Mesothelial cell of epicardium (in vitro differentiated cells): ENCODE measurements at places on chromosomes 3 and 15.

- no peak overlapping the region for H3K4me3 ChIP-seq
- H3K36me3 ChIP-seq: peaks cover 4% of the 10 kb centered on the region
- H3K27me3 ChIP-seq: no peaks in the 10 kb centered on the region
- DNase-seq: no peak
- H3K27ac ChIP-seq: peak overlapping the region; percentile 97
- H3K4me1 ChIP-seq: peaks cover 41% of the 10 kb centered on the region
Measured at GRCh38 chr3:71585887-71586809, 2.6 kb upstream of the FOXP1 start.

GRCh38 chr15:59668556-59668955, 11.2 kb upstream of the GTF2A2 start:
- no peaks in the 10 kb centered on the region for H3K27me3 ChIP-seq
- no peak for DNase-seq
- H3K27ac ChIP-seq: no peak overlapping the region
- H3K36me3 ChIP-seq: peaks cover 29% of the 10 kb centered on the region
- no peak overlapping the region for H3K4me3 ChIP-seq

DNA sequence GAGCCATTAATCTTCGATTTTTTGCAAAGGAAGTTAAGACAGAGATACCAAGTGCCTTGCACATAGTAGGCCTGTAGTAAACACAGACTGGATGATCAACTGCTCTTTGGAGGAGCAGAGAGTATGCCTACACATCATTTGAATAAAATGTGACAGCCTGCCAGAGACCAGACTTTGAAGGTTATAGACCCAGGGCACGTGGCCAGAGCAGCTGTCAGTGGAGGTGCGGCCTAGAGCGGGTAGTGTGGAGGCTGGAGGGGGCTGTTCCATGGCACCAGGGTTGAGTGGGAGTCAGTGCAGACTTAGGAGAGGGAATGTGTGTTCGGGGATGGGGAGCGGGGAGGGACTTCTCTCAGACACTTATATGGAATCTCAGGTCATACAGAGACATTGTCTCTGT, 80.8 kb downstream of the SMAD3 start:
- no peak for DNase-seq
- H3K36me3 ChIP-seq: no peaks in the 10 kb centered on the region
- no peaks in the 10 kb centered on the region for H3K27me3 ChIP-seq
- no peak overlapping the region for H3K4me3 ChIP-seq
- H3K4me1 ChIP-seq: peaks cover 77% of the 10 kb centered on the region

DNA sequence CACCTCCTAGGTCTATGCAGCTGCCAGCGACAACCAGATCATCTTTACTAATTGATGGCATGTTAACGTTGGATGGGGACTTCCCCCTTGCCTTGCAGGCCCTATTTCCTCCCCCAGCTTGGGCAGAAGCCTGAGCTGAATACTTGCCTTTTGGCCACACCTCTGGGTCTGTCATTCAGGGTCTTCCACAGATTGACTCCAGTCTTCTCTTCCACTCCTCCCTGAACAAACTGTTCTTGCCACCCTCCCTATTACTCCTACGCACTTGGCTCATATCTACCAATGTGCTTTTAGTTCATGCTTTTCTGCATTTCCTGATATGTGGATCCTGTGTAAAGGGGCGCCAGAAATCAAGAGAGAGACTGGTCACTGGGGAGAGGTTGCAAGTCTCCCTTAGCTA, 73.5 kb downstream of the DNASE1L3 start:
- peaks cover 71% of the 10 kb centered on the region for H3K36me3 ChIP-seq
- H3K27ac ChIP-seq: no peak overlapping the region
- no peak overlapping the region for H3K4me3 ChIP-seq
- no peak for DNase-seq

GRCh38 chr15:36156879-36157427, 422.5 kb upstream of the CDIN1 start:
- DNase-seq: no peak
- H3K27ac ChIP-seq: no peak overlapping the region
- H3K27me3 ChIP-seq: no peaks in the 10 kb centered on the region

DNA sequence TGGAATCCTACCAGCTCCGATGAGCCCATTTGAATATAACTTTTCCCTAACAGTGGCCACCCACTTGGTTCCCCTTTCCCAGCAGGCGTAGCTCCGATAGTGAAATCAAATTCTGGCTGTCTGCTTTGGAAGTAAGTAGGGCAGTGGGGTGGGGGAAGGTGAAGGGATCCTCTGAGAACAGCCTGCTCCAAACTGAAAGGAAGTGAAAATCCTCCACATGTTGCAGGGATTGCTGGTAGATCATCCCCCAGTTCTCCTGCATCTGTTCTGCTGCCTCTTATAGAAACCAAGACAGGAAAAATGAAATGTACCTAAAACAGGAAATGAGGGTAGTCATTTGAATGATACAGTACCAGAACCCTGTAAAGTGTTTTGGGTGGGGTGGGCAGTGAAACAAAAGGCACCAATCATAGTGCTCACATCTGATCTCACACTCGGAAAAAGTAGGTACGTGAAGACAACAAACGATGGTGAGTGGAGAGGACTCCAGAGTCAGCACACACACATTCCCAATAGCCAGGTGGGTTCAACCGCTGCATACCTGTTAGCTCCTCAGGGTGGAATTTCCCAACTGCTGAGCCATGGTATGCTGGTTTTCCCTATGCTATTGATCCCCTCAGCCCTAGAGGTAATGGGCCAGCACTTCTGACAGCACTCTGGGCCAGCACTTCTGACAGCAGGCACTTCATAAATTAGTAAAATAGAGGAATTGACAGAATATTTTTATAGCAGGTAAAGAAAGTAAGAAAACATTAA, 304.9 kb upstream of the ADAMTS9 start:
- peaks cover 18% of the 10 kb centered on the region for H3K4me1 ChIP-seq
- no peak overlapping the region for H3K27ac ChIP-seq
- no peaks in the 10 kb centered on the region for H3K36me3 ChIP-seq
- no peak for DNase-seq
- no peak overlapping the region for H3K4me3 ChIP-seq

DNA sequence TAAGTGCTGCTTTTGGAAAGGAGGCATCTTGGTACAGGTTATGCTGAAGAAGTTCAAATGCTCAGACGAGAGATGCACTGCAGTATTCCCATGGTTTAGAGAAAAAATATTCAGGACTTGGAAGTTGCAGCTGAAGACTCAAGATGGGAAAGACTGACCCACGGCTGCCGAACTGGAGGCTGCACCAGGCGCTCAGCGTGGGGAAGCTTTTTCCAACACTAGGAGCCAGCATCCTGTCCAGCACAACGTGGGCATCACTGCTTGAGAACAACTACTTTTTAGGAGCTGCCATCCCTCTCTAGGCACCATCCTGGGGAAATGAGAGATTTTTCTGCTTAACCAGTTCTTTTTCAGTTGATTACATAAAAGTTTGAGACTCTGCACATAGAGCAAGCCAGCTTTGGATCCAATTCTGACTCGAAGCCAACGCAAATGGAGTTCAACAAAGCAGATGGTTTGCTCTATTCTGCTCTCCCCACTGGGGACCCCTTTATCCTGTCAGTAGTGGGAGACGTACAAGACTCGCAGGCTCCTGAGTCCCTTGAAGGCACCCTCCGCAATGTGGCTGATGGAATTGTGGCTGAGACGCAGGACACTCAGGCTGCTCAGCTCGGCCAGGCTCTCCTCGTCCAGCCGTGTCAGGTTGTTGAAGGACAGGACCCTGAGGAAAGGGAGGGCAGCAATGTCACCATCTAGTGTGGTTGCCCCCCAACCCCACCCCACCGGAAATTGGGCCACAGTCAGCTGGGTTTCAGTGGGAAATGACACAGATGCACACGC, 93.8 kb downstream of the LRIG1 start:
- no peaks in the 10 kb centered on the region for H3K36me3 ChIP-seq
- H3K4me3 ChIP-seq: no peak overlapping the region
- H3K4me1 ChIP-seq: peaks cover 5% of the 10 kb centered on the region
- DNase-seq: no peak
- no peaks in the 10 kb centered on the region for H3K27me3 ChIP-seq

DNA sequence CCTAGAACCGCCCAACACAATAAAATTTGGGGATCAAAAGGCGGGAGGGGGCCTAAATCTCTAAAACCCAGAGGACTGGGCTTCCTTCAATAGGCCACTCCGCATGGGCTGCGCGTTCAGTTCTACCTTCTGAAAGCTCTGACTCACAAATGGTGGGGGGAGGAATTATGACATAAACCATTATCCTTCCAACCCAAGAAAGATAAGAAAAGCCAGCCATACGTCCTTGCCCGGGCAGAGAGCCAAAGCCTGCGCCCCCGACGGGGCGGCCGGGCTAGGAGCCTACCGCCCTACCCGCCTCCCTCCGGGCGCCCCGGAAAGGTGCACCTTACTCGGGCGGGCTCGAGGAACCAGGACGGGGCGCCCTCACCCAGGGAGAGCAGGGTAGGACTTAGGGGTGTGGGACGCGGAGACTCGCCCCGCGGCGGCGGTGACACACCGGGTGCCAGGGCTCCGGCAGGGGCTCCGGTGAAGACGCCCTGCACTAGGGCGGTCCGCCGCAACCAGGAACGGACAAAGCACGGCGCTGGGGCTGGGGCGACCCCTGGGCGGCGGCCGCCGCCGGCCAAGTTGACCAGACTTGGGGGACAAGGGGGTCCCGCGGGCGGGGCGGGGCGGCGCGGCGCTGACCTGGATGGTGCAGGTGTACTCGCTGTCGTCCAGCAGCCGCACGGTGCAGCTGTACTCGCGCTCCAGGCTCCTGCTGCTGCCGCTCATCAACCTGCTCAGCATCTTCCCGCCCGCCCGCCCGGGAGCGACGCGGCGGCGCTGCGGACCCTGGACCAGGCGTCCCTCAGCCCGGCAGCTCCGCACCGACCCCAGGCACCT, 534 bp downstream of the FRMD5 start:
- peak overlapping the region; percentile 43 for H3K27ac ChIP-seq
- DNase-seq: peak; percentile 34
- H3K27me3 ChIP-seq: peaks cover 49% of the 10 kb centered on the region
- no peaks in the 10 kb centered on the region for H3K36me3 ChIP-seq

DNA sequence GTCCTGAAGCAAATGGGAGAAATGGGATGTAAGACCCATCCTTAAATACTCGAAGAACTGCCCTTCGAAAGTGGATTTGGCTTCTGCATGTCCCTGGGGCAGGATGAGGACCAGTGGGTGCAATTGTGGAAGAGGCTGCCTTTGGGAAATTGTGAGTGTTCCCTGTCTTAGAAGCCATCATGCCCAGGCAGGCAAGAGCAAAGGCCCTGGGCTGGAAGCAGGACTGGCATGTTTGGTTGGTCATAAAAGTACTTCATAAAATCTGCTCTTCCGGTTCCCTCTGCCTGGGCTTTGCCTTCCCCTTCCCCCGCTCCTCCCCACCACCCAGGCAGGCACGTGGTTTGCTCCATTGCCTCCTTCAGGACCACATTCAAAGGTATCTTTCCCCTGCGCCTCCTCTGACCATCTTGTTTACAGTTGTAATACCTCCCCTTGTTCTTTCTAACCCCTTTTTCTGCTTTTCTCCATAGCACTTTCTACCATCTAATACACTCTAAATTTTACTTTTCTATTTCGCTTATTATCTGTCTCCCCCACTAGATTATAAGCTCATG, 8.3 kb downstream of the MINAR1 start:
- no peaks in the 10 kb centered on the region for H3K36me3 ChIP-seq
- DNase-seq: no peak
- no peak overlapping the region for H3K4me3 ChIP-seq

- no peak overlapping the region for H3K27ac ChIP-seq
- peaks cover 10% of the 10 kb centered on the region for H3K36me3 ChIP-seq
- H3K4me3 ChIP-seq: no peak overlapping the region
- peaks cover 3% of the 10 kb centered on the region for H3K4me1 ChIP-seq
- DNase-seq: no peak
- H3K27me3 ChIP-seq: no peaks in the 10 kb centered on the region
Measured at GRCh38 chr15:48720646-48721045, 75.1 kb upstream of the FBN1 start.

DNA sequence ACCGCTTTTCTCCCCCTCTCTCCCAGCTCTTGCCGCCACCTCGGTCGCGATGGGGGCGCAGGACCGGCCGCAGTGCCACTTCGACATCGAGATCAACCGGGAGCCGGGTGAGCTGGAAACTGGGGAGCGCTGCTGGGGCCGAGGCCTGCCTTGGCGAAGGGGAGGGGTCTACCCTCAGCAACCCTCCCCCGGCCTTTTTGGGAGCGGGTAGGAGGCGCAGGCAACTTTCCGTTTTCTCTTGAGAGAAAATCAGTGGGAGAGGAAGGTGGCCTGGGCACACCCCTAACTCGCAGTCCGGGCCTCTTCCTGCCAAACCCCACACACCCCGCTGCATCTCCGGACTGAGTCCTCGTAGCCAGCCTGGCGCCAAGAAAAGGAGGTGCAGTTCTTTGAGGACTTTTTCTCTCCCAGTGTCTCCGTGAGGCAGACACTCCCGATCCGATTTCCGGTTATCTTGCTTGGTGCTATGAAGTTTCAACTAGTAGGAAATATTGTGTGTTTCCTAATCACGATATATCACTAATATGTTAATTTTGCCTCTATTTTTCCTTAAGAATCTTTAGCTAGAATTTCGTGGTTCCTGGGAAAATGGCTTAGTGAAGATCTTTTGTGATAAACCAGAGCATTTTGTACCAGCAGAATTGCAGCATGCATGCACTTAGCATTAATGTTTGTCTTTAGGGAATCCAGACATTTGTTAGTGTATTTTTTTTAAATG, 631 bp downstream of the NKTR start:
- H3K27ac ChIP-seq: peak overlapping the region; percentile 98
- no peaks in the 10 kb centered on the region for H3K27me3 ChIP-seq
- peaks cover 22% of the 10 kb centered on the region for H3K4me1 ChIP-seq
- peak; percentile 33 for DNase-seq
- peak overlapping the region; percentile 84 for H3K4me3 ChIP-seq

DNA sequence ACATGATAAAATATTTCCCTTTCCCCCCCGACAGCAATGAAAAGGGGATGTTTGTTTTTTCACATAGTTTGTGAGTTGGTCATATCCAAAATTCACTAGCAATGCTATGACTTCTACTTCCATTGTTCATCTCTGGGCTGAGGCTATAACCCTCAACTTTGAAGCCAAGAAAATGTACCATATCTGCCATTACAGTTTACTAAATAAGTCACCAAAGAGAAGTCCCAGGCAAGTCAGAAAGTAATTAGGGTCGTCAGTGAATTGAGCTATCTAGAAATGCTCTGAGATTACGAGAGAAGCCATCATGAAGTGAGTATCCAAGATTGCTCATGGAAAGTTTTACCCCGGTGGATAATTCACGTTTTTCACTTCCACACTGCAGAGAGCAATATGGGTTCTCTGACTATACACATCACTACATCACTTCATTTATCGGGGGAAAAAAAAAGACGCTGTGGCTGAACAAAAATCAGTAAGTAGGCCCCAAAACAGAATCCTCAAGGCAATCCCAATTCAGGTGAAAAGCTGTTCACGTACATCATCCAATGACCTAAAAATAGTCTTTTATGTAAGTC, 1.4 kb downstream of the PEAK1 start:
- H3K4me1 ChIP-seq: peaks cover 38% of the 10 kb centered on the region
- no peaks in the 10 kb centered on the region for H3K36me3 ChIP-seq
- peak overlapping the region; percentile 94 for H3K4me3 ChIP-seq
- no peak for DNase-seq
